HCT116 (cell line): ENCODE measurements at places on chromosomes 1 and 21.

GRCh38 chr1:113135460-113135859 is 62.5 kb downstream of the LRIG2 start:
- DNase-seq, result no peak
- H3K36me3 ChIP-seq, result no peaks in the 10 kb centered on the region
- H3K27ac ChIP-seq, result no peak overlapping the region
- no peaks in the 10 kb centered on the region for H3K4me1 ChIP-seq

DNA sequence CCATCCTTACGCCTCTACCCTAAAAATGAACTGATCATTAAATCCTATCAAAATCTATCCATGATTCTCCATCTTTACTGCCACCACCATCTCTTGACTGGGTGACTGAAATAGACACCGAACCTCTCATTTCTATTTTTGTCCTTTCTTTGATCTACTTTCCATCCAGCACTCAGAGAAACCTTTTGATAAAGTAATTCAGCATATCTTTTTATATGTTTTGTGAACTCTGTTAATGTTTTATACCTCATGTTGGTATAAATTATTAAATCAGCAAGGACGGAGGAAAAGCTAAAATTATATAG is 13.0 kb downstream of the PCNX2 start:
- no peaks in the 10 kb centered on the region for H3K27me3 ChIP-seq
- no peaks in the 10 kb centered on the region for H3K4me1 ChIP-seq
- no peak overlapping the region for H3K4me3 ChIP-seq
- no peak for DNase-seq

DNA sequence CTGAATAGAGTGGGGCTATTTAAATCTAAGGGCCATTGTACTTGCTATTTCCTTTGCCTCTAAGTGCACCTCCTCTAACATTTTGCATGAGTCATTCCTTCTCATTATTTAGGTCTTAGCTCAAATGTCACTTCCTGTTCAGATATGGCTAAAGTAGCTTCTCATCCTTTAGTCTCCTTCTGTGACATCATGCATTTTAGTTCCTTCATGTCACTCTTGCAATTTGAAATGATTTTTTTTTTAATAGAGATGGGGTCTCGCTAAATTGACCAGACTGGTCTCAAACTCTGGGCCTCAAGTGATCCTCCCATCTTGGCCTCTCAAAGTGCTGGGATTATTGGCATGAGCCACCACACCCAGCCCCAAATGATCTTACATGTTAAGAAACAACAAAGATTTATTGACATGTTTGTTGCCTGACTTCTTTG is 6.6 kb downstream of the TBX19 start:
- no peaks in the 10 kb centered on the region for H3K27me3 ChIP-seq
- no peaks in the 10 kb centered on the region for H3K36me3 ChIP-seq
- no peak overlapping the region for H3K4me3 ChIP-seq
- no peak overlapping the region for H3K27ac ChIP-seq

DNA sequence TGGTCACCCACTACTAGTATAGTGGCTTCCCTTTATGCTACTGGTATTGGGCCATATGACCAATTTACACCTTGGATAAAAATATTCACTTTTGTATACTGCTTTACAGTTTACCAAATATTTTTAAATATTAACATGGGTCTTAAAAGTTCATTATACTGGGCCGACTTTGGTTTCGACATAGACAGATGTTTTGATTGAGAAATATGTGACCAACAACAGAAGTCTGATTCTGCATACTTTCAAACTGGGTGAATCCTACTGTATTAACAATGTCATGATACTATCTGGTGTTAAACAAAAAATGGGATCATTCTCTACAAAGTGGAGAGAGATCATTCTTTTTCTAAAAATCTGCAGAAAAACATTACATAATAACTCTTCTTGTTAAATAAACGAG is 134.8 kb downstream of the AKT3 start:
- no peaks in the 10 kb centered on the region for H3K36me3 ChIP-seq
- no peaks in the 10 kb centered on the region for H3K4me1 ChIP-seq
- H3K27ac ChIP-seq, result no peak overlapping the region

GRCh38 chr1:44581205-44581604 is 93.1 kb downstream of the TMEM53 start:
- H3K36me3 ChIP-seq, result no peaks in the 10 kb centered on the region
- H3K4me1 ChIP-seq, result no peaks in the 10 kb centered on the region
- DNase-seq, result no peak

- H3K4me1 ChIP-seq, result peaks cover 91% of the 10 kb centered on the region
- peak overlapping the region; percentile 95 for H3K27ac ChIP-seq
- DNase-seq, result peak; percentile 70
- no peaks in the 10 kb centered on the region for H3K27me3 ChIP-seq
- peaks cover 12% of the 10 kb centered on the region for H3K36me3 ChIP-seq
- H3K4me3 ChIP-seq, result peak overlapping the region; percentile 52
Measured at GRCh38 chr1:156126630-156127534, 12.4 kb downstream of the LMNA start.

DNA sequence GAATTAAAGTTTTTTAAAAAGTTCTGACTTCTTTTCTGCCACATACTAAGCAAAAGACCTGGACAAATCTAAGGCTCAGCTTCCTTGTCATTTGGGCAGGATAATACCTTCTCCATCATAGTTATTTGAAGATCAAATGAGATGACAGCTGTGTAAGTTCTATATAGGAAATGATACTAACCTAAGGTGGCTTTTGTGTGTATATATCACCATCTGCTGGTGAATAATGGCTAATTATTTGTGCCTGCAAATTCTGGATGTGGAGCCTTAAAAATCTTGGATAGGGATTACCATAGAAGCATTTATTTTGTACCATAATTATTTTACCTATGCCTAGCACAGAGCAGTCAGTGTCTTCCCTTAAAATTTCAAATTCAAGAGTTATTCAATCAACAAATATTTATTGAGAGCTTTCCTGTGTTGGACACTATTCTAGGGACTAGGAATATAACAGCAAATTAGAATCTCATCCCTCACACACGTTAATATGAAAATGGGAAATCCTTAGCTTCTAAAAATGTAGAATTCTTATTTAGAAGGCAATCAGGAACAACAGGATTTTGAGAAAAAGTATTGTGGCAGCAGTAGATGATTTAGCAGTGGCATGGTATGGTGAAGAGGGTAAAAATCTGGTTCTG is 89.8 kb downstream of the TMEM200B start:
- no peaks in the 10 kb centered on the region for H3K27me3 ChIP-seq
- H3K27ac ChIP-seq, result no peak overlapping the region
- peak; percentile 24 for DNase-seq

- no peaks in the 10 kb centered on the region; the same call in 1 of the 2 replicates for H3K27me3 ChIP-seq
- H3K36me3 ChIP-seq, result no peaks in the 10 kb centered on the region
Measured at GRCh38 chr1:101288491-101288944, 51.7 kb downstream of the S1PR1 start.

DNA sequence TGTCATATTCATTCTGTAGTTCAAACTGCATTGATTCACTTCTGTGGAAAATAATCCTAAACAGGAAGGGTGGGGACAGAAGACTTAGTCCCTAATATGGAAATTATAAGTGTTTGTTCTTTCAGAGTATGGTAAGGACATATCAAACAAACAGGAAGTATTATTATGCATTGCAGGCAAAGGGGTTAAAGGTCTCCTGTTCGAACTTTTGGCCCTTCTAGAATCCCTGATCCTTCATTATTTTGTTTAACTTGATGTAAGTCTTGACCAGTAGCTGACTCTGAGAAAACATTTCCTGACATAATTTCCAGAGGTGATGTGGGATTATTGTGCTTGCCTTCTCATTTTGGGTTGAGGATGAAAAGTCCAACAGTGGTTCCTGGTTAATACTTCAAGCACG is 215.4 kb upstream of the ADGRL2 start:
- H3K4me3 ChIP-seq, result no peak overlapping the region
- DNase-seq, result no peak
- H3K4me1 ChIP-seq, result no peaks in the 10 kb centered on the region
- H3K36me3 ChIP-seq, result no peaks in the 10 kb centered on the region
- H3K27ac ChIP-seq, result no peak overlapping the region

DNA sequence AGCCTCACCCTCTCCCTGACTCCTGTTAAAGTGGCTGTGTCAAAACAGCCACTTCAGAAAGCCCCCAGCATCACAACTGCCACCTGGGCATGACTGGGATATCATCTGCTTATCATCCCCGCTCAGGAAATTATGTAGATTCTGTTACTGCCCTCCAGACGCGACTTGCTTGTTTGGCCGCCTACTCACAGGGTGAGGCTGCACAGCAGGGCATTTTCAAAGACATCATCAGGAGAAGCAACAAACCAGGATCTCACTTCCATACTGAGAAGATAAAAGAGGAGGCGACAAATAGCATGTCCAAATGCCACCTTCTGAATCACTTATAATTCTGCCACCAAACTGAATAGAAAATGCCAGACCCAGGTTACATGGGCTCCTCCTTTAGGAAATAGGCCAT is 94.8 kb downstream of the MIS18A start:
- no peak overlapping the region for H3K27ac ChIP-seq
- H3K27me3 ChIP-seq, result peaks cover 87% of the 10 kb centered on the region
- H3K4me3 ChIP-seq, result no peak overlapping the region

DNA sequence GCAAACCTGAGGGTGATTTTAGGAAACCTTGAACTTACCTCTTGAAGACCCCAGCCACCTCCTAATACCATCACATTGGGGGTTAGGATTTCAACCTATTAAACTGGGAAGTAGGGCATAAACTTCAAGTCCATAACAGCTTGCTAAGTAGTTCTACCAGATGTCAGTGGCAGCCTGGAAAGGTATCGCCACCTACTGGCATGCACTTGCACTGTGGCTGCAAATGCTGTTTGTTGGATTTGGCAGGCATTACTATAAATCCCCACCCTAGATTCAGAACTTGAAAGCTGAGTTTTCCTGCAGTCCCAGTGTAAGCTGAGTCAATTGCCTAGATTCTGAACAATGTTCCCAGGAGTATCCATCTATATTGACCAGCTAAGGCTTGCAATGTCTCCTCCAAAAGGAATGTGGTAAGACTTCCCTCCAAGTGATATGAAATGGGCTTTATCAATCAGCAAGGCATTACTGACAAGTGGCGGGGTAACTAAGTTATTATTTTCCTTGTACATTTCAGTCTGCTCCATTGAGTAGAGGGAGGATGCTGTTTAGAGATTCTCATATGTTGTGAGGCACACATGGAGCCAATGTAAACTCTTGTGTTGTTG is 474.5 kb downstream of the PTPRC start:
- no peak overlapping the region for H3K27ac ChIP-seq
- H3K4me1 ChIP-seq, result no peaks in the 10 kb centered on the region
- H3K36me3 ChIP-seq, result no peaks in the 10 kb centered on the region
- DNase-seq, result peak; percentile 48

GRCh38 chr1:215052256-215053015 is 30.1 kb upstream of the KCNK2 start:
- H3K27me3 ChIP-seq, result no peaks in the 10 kb centered on the region
- H3K4me1 ChIP-seq, result no peaks in the 10 kb centered on the region

- H3K27ac ChIP-seq, result peak overlapping the region; percentile 95
- peak; percentile 93 for DNase-seq
- no peaks in the 10 kb centered on the region for H3K27me3 ChIP-seq
- H3K36me3 ChIP-seq, result peaks cover 4% of the 10 kb centered on the region; the same call in 1 of the 2 replicates
- H3K4me3 ChIP-seq, result peak overlapping the region; percentile 84
Measured at GRCh38 chr21:44869781-44870747, 3.4 kb downstream of the PTTG1IP start.

DNA sequence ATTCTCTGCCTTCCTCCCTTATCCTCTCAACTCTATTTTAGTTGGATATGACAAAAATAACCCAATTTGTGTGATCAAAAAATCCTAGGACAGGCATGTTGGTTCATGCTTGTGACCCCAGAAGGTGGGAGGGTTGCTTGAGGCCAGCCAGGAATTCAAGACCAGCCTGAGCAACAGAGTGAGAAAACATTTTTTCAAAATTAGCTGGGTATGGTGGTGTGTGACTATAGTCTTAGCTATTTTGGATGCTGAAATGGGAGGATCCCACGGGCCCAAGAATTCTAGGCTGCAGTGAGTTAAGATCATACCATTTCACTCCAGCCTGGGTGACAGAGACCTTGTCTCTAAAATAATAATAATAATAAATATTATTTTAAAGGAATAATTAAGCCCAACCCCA is 1383.1 kb upstream of the ADGRL2 start:
- H3K4me3 ChIP-seq, result no peak overlapping the region
- no peaks in the 10 kb centered on the region for H3K27me3 ChIP-seq
- no peaks in the 10 kb centered on the region for H3K36me3 ChIP-seq
- no peaks in the 10 kb centered on the region for H3K4me1 ChIP-seq

DNA sequence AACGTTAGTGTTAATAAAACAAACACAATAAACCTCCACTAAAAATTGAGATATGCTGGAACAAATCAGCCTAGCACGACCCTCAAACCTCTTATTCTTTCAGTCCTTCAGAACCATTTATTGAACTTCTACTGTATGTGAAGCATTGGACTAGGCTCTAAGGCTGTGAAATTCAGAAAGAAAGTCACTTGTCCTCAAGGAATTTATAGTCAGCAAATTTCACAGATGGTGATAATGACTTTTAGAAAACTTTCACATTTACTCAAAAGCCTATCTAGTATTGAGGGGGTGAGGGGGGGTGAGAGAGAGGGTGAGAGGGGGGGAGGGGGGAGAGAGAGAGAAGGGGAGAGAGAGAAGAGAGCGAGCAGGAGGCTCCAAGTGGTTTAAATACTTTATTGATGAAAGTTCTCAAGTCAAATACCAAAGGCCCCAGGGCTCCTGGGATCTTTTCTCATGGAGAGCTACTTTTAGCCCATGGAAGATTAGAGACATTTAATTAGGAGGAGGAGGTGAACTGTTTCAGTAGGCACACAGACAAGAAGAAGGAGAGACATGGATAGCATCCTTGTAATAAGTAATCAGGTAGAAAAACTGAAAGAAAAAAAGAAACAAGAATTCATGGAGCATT is 66.3 kb upstream of the SSX2IP start:
- no peak for DNase-seq
- H3K27me3 ChIP-seq, result no peaks in the 10 kb centered on the region
- no peak overlapping the region for H3K4me3 ChIP-seq
- no peaks in the 10 kb centered on the region for H3K36me3 ChIP-seq
- no peaks in the 10 kb centered on the region for H3K4me1 ChIP-seq

DNA sequence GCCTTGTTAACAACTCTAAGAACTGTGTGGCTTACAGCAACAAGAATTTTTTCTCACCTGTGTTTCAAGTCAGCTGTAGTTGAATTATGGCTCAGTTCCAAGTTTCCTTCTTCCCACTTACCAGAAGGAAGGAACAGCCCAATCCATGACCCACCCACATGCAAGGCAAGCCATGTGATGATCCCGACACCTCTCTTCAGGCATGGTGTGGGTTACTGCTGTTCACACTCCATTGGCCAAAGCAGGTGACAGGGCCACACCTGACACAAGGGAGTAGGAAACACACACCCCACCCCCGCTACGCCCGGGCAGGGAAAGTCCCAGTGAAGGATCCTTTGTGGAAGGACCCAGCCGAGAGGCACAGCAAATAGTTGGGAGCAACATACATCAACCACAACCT is 36.3 kb downstream of the KCNJ15 start:
- no peaks in the 10 kb centered on the region for H3K36me3 ChIP-seq
- no peaks in the 10 kb centered on the region for H3K27me3 ChIP-seq
- no peaks in the 10 kb centered on the region for H3K4me1 ChIP-seq
- H3K27ac ChIP-seq, result no peak overlapping the region

DNA sequence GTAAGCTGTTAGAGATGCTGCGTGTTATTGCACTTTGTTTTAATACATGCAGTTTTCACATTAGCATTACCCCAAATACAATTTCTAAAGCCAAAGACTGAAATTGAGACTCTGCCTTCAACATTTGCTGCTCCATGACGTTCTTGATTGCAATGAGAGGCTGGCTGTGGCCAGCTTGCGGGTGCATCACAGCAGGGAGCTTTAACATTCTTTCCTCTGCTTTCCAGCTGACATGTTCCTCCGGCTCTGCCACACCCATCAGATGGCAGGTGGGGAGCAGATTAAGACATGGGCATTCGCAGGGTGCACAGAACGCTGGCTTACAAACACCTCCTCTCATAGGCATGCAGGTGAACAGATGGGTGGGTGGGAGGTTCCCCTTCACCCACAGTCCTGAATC is 314.1 kb downstream of the DISC1 start:
- H3K4me3 ChIP-seq, result no peak overlapping the region
- no peaks in the 10 kb centered on the region for H3K36me3 ChIP-seq
- no peak for DNase-seq
- H3K27ac ChIP-seq, result no peak overlapping the region
- no peaks in the 10 kb centered on the region for H3K4me1 ChIP-seq
